ENCODE measurements at places on chromosomes 2 and 18.

DNA sequence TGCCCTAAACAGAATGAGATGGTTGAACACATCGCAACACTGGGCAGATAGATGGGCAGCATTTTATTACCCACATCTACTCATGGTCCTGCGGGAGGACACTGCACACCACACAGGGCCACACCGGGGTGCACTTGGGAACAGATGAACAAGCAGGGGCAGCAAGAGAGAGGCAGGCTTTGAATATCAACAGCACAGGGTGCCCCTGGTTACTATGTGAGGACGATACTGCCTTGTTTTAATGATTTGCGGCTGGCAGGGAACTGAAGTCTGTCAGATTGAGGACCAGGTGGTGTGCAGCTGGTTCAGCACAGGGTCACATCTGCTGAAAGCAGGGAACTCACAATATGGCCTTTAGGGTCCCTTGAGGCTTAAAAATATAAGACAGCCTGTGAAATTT is 195.7 kb downstream of the PIEZO2 start:
- no peak for DNase-seq

GRCh38 chr18:12102136-12102842 is 8.6 kb downstream of the ANKRD62 start:
- DNase-seq: no peak

DNA sequence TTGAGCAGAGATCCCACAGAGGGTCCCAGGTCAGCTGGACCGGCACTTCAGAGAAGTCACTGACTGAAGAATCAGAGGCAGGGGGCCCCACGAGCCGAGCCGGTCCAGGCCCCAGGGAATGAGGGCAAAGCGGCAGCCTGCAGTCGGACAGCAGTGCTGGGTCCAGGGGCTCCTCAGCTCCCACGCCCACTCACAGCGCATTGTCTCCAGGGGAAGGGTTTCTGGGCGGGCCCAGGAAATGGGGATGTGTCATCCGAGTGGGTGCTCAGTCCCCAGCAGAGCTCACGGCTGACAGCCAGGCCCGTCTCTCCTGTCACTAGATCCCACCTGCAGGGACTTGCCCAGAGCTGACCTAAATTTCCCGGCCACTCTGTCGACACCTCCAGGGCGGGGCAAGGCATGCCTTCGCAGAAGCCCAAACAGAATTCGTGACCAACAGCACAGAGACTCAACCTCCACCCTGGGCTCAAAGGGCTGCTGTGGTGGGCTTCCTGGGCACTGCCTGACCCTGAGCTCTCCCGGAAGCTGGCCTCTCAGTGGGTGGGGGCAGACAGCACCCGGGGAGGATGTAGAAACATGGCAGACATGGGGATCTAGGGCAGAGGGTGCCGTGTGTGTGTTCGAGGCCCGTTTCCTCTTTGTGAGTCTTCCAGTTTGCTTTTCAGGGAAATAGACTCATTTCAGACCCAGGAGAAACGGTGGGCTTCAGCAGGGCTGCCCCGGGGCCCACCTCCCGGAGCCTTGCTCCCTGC is 42.1 kb upstream of the TAF1B start:
- peak; percentile 23 for DNase-seq

- no peak for DNase-seq
These were observed 254.1 kb upstream of the SMIM21 start for GRCh38 chr18:75681538-75682115.

GRCh38 chr2:40752796-40753195 is 300.9 kb upstream of the SLC8A1 start:
- no peak for DNase-seq

GRCh38 chr2:168237741-168238140 is 9.7 kb downstream of the STK39 start:
- DNase-seq: no peak

DNA sequence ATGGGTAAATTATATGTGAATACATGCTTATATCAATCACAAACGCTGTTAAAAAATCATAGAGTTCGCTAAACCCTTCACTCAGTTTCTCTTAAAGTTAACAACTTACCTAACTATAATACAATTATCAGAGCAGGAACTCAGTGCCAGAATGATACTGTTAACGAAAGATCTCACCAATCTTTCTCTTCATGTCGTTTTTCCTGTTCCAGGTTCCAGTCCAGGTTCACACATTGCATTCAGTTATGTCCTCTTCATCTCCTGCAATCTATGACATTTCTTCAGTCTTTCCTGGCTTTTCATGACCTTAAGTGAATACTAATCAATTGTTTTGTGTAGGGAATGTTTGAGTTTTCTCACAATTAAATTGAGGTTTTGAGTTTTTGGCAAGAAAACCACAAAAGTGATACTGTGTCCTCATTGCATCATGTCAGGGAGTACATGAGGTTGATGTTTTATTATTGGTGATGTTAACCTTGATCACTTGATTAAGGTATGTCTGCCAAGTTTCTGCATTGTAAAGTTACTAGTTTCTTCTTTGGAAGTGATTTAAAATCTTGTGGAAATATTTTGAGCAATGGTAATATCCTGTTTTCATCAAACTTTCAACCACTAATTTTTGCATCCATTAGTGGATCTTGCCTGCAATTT is 131.9 kb downstream of the ESCO1 start:
- no peak for DNase-seq

GRCh38 chr2:230525682-230526081 is 109.7 kb downstream of the SP100 start:
- no peak for DNase-seq

GRCh38 chr2:60540074-60540473 is 13.4 kb downstream of the BCL11A start:
- DNase-seq: no peak

DNA sequence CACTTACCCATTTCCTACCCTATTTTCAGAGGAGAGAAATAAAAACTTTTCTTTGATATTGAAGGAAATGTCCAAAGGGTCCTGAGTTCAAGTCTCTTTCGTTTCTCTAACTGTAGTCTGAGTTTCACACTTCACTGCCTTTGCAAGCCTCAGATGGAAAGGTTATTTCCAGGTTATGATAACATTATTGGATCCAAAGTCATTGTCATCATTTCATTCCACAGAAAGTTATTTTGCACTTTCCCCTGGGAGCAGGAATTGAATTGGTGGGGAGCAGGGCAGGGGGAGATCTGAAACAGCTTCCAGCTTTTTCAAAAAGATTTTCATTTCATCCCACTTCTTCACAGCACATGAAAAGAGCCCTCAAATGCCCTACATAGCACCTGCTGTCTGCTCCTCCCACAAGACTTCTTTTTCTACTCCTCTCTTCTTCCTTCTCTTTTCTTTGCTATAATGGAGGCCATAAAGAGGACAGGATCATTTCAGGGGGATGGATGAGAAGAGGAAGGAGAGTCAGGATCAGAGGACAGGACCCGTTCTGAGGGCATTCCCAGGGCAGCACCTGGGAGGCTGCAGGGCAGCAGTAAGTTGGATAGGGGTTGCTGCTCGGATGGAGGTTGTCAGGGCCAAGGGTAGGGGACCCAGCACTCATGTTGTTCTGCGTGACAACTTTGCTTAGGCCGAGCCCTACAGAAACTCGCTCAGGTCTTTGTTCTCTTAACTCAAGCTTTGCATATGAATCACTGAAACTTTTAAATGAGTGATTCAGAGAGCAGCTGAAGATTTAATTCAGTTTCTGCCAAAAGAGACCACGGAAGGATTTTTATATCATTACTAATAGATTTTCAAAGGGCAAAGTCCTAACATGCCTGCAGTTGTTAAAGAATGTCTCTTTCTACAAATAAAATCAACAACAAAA is 11.4 kb upstream of the GALNT5 start:
- no peak for DNase-seq

DNA sequence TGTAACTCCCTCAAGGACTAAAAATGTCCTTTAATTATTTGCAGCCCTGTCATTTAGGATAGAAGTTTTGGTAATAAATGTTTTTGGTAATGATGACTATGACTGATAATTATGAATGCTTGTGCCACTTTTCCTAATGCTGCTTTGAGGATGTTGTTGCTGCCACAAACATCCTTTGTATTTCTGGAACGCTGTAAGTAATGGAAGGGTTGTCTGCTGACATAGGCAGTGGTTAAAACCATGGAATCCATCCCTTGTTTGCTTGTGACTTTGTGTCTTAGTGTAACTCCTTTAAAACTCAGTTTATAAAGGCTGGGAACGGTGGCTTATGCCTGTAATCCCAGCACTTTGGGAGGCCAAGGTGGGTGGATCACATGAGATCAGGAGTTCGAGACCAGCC is 19.8 kb upstream of the LPIN2 start:
- no peak for DNase-seq

DNA sequence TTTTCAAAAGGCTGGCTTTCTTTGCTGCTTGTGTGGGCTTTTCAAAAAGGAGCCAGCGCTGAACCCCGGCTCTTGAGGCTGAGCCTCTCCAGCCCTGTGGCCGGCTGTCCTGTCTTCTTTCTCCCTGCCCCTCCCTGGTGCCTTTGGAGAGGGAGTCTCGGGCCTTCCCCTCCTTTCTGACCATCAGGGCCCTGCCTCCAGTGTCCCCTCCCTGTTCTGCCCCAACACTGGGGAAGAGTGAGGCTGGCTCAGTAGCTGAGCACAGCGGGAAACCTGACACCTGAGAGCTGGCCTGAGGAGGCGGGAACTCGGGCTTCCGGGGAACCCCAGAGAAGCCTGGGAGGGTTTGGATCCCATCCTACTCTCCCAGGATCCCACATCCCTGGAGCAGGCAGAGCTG is 232.1 kb downstream of the LOXHD1 start:
- no peak for DNase-seq

DNA sequence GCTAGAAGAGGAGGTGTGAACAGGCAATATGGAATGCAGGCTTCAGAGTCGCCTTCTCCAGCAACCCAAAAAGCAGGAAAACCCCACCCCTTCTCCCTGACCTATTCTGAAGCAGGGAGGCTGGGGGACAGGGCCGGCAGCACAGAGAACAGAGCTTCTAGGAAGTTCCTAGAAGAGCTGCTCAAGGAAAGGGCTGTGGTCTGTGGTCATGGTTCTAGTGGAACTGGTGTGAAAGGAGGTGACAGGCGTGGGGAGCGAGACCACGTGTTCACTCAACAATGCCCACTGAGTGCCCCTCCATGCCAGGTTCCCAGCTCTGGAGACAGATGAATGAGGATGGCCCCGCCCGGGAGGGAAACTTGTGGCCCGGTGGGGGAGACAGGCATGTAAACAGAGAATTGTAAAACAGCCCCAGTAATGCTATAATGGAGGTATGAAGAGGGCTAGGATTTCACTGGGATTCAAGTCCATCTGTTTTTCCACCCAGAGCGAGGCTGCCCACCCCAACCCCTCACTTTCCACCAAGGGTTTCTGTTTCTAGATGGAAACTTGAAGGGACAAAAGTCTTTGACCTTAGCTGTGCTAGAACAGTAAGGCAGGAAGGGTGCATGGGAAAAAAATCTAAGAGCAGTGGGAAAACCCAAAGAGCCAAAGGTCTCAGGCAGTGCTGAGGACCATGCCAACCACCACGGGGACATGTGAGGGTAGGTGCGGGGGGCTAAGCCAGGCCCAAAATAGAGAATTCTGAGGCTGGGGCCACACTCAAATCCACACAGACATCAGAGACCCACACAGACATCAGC is 71.8 kb downstream of the TNS1 start:
- DNase-seq: no peak

- no peak for DNase-seq
These were observed 13.2 kb downstream of the SNORC start for GRCh38 chr2:232883116-232883721.

- DNase-seq: no peak
These were observed 107.2 kb downstream of the COPS8 start for GRCh38 chr2:237192881-237193280.

DNA sequence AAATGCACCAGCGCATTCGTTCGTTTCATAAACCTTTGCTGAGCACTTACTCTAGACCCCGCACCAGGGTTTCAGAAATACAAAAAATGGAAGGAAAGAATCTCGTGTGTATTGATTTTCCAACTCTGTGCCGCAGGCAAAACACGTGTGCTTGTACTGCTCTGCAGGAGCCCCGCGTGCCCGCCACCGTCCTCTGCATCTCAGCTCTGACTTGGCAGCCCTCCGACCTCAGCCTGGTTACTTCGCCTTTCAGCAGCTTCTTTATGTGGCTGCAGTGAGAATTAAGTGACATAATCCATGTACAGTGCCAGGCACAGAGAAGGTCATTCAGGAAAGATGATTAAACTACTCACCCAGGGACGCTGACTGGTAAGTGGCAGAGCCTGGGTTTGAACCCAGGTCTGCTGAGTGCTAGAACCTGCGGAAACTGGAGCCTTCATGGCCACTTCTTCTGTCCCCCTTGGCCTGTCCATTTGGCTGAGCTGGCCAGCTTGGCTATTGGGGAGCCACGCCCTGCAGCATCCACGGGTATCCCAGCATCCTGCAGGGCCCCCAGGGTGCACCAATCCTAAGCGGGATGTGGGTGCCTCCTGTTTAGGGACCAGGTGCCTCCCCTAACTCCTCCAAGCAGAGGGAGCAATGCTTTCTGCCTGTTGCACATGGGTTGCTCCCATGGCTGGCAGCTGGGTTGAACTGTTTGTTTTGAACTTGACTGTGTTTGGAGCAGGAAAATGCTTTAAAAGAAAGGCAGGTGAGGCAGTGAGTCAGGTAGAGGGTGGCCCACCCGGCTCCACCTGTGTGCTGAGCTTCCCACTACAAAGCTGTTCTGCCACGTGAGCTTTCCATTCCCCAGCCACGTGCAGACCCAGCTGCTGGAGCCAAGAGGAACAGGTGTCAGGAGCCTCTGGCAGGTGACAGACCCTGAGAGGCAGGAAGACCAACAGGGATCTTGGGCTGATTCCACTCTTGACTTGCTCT is 34.3 kb downstream of the INHBB start:
- no peak for DNase-seq

DNA sequence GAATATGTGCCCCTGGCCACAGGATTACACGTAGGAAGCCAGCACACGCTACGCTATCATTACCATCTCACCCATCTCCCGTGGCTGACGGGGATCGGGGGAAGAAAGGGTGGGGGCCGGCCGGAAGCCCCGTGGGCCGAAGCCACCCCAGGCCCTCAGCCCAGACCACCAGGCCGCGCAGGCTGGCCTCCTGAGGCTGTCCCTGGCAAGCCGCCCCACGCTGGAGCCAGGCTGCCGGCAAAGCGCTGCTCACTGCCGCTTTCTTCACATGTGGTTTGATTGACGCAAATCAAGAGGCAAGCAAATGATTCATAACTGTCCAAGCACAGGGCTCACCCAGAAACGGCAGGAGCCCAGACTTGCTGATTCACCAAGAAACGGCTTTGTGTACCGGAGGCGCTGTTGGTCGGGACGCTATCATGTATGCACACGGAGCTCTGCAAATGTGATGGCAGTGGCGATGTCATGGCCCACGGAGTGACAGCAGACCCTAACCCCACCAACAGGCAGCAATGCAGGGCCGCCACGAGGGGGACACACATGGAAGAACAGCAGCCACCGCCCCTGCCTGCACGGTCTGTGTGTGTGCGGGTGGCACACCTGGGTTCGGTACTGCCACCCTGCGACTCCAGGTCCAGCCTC is 125.7 kb downstream of the HDAC4 start:
- peak; percentile 76 for DNase-seq

- no peak for DNase-seq
These were observed at the start of gene EFEMP1 for GRCh38 chr2:55923091-55923981. TSS of gene EFEMP1 (minus strand) at chr2:55923782. CDS start at chr2:55922440, 1,342 bp downstream.

GRCh38 chr2:240711701-240712100 is 20.0 kb downstream of the AQP12A start:
- no peak for DNase-seq

DNA sequence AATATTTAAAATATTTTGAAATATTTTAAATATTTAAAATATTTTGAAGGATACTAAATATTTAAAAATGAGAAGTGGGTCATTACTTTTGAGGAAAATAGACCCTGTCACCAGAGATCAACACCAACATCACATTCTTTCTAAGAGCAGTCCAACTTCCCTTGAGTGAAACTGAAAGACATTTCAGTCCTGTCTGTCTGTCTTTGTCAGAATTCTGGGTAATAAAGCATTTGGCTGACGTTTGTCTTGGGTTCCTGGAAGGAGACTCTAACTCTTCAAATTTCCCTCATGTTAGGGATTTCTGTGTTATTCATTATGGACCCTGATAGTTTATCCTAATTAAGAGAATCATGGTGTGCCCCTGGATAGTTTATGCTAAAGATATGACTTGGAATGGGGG is 32.8 kb downstream of the TTC21B start:
- DNase-seq: peak; percentile 42
